ENCODE measurements at places on chromosomes 5 and 9.

- DNase-seq = no peak
Observed at GRCh38 chr5:172448999-172449398, 5.3 kb downstream of the SH3PXD2B start.

DNA sequence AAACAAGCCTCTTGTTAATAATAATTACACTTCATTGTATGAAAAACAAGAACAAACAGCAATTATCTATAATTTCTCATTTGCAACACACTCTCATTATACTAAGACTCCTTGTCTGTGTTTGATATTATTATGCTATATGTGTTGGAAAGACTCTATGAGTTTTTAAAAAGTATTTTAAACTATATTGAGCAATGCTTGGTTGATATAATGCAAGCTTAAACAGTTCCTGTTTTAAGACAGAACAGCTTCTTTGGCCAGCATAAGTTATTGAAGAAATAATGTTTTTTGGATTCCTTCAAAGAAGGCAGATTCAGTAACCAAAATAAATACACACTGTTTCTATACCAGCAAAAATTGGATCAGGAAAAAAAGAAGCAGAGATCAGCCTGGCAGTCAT lies 871.4 kb downstream of the MAT2B start:
- no peak for DNase-seq

GRCh38 chr5:88707216-88707965 lies 175.6 kb downstream of the MEF2C start:
- no peak for DNase-seq

GRCh38 chr9:74570879-74571512 lies 73.9 kb downstream of the RORB start:
- peak; percentile 45 for DNase-seq

GRCh38 chr9:16794871-16795639 lies 75.4 kb downstream of the BNC2 start:
- no peak for DNase-seq

- DNase-seq = no peak
Observed at GRCh38 chr5:143645356-143645755, 166.6 kb upstream of the HMHB1 start.

GRCh38 chr9:1606253-1606652 lies 408.9 kb upstream of the SMARCA2 start:
- DNase-seq = peak; percentile 13

DNA sequence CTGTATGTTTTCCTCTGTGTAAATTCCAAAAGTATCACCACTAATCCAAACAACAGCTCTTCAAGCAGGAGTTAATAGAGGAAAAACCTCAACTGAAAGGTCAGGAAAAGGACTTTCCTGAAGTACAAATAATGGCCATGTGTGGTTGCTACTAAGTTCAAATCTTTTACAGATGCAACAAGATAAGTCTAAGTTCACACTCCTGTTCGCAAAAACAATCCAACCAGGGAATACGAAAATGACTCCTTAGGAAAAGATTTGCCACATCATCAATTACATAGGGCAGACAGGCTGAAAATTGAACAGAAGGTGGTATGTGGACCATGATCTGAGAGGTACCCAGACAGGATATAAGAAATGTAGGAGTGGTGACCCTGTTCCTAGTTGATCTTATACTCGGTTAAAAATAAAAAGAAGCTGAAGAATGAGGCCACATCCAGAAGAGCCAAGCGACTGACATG lies 210.2 kb downstream of the TSSK1B start:
- no peak for DNase-seq

GRCh38 chr5:33753704-33754103 lies 138.1 kb downstream of the ADAMTS12 start:
- DNase-seq = no peak

GRCh38 chr5:52915176-52915875 lies 73.8 kb upstream of the ITGA2 start:
- peak; percentile 91 for DNase-seq

GRCh38 chr5:139157556-139157955 lies 40.6 kb downstream of the SIL1 start:
- DNase-seq = no peak

GRCh38 chr5:91635950-91636734 lies 253.0 kb upstream of the ARRDC3 start:
- no peak for DNase-seq
